ENCODE measurements at places on chromosomes 12 and 14.

- peak; percentile 66 for DNase-seq
These were observed 65.3 kb downstream of the FOXN3 start for GRCh38 chr14:89351516-89352404.

- no peak for DNase-seq
These were observed 7.5 kb upstream of the CCDC177 start for GRCh38 chr14:69582212-69582611.

DNA sequence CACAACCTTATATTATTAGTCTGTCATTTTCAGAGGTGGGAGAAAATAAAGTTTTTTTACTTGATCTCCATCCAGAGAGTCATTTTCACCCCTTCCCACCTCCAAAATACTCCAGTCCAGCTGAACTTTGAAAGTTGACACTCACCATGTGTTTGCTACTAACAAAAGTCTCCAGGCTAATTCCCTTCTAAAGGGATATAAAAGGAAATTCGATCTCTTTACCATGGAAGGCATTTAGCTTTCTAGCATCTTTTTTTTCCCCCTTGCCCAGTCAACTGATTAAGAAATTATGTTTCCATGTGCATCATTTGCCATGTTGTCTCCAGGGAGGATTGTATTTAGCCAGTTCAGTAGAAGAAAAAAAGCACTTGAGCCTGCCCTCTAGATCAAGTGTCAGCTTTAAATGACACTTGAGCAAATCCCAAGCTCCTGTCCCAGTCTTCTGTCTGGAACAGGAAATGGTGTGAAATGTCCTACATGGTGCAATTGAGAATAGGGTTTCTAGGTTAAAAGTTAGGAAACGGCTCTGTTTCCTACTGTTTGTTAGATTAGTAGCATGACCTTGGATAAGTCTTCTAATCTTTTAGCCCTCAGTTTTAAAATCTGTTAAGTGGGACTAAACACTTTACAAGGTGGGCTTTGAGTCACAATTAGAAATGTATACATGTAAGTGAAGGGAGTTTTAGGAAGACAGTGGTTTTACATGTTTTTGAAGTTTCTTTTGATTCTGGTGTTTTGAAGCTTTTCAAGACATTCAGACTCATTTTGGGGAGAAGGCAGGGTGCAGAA lies 67.2 kb downstream of the GNS start:
- no peak for DNase-seq

GRCh38 chr12:5026342-5026938 lies 17.2 kb upstream of the KCNA5 start:
- DNase-seq, result no peak

GRCh38 chr12:13127444-13127843 lies 24.0 kb upstream of the GSG1 start:
- no peak for DNase-seq

- no peak for DNase-seq
These were observed 143.4 kb upstream of the ARHGAP5 start for GRCh38 chr14:31933716-31934115.

Measured in H9 (cell line).